Nephron progenitor cell (in vitro differentiated cells): ENCODE measurements at places on chromosomes 6 and 20.

DNA sequence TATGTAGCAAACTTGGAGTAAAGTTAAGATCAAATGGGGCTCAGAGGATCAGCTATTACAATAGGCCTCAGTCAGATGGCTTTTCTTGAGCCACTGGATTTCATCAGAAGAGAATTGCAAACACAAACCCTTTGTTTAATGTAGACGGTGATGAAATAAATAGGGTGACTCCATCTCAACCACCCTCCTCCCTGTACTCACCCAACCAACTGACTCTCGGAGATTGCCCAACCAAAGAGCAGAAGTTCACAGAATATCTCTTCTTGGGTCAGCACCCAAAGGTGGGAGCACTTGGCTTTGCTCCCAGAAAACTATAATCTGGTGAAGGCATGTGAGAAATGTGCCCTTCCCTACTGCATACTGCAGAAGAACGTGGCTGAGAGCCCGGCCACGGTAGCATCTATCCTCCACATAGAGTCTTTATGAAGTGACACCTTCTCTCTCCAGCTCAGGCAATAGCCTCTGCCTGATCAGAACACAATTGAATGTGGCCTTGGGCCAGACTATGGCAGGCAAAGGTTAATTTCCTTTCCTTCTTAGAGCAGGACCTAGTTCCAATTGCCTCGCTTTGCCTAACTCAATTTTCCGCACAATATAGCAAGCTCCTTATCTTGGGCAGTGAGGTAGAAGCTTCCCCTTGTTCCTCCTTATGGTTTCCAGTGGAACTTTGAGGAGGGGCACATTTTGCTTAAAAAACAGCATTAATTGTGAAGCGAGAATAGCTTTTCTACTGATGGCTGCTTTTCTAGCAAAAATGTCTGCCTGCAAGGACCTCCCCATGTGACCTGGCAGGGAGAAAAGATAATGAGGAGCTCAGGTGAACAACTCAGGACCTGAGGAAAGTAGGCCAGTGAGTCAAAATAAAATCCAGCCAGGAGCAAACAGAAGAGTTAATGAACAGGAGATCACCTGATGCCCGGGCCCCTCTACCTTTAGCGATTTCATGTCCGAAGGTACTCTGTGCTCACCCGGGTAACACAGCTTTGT, 79.4 kb downstream of the GFOD1 start:
- H3K4me3 ChIP-seq = no peak overlapping the region
- H3K27me3 ChIP-seq = peaks cover 3% of the 10 kb centered on the region
- H3K27ac ChIP-seq = no peak overlapping the region
- H3K36me3 ChIP-seq = no peaks in the 10 kb centered on the region
- DNase-seq = no peak

DNA sequence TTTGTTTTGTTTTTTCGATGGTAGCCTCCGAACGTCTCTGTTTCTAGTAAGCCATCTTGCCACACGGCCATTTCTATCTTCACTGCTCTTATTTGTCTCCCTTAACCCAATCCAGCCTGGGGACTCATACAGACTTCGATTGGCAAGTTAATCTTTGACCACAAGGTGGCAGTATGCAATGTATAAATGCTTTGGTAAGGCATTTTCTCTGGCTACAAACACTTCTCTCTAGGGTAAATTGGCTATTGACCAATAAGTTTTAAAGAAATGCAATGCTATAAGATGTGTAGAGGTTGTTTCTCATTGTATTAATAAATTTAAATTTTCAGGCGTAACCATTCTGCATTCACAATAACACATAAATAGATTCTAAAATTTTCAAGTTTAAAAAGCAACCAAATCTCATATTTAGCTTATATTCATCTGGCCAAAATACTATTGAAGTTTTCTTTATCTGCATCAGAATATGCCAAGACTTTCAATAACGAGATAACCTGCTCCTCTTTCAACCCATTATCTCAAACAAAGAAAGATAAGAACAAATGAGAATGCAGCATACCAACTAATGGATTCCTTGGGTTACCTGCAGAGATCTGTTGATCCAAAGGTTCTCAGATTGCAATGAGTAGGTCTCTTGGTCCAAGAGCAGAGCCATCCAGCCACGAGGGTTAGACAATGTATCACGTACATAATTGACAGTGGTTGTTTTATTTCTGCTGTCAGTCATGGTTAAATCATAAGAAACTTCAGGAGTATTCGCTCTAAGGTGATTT, 231.9 kb downstream of the PKHD1 start:
- H3K36me3 ChIP-seq = peaks cover 5% of the 10 kb centered on the region
- H3K27ac ChIP-seq = no peak overlapping the region
- H3K4me3 ChIP-seq = no peak overlapping the region
- peaks cover 6% of the 10 kb centered on the region for H3K4me1 ChIP-seq
- H3K27me3 ChIP-seq = no peaks in the 10 kb centered on the region

DNA sequence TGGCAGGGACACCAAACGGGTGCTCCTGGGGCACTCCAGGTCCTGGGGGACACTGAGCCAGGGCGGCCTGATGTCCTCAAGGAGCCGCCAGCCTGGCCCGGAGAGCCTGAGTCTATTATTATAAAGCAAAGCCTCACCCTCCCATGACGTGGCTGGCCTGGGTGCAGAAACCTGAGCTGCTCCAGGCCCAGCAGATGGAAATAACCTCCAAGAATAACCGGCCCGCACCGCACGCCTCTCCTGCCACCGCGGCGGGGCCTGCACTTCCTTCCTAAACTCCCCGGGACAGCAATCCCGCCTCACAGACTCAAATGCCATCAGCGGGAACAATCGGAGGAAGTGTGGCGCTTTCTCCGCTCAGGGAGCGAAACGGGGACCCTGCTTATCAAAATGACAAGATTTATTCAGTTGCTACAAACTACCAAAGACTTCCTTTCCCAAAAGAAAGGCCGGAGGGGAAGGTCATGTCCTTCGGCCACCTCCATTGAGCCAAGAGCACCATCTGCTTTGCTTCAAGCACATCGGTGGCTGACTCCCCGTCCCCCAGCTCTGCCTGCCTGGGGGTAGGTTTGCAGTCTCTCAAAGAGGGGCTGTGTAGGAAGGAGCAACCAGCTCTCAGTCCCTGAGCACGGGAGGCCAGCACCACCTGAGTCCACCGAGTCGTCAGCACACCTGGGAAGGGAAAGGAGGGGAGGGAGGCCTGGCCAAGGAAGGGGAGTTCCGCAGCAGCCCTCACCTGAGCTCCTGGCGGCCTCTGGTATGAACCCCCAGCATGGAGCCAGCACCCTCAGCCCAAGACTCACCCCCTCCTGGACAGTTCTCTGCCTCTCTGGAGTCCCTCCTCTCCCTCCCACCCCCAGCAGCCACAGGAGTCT, 78.6 kb upstream of the QKI start:
- no peak overlapping the region for H3K4me3 ChIP-seq
- H3K27me3 ChIP-seq = peaks cover 9% of the 10 kb centered on the region
- peaks cover 62% of the 10 kb centered on the region for H3K4me1 ChIP-seq
- H3K36me3 ChIP-seq = no peaks in the 10 kb centered on the region
- DNase-seq = peak; percentile 36

DNA sequence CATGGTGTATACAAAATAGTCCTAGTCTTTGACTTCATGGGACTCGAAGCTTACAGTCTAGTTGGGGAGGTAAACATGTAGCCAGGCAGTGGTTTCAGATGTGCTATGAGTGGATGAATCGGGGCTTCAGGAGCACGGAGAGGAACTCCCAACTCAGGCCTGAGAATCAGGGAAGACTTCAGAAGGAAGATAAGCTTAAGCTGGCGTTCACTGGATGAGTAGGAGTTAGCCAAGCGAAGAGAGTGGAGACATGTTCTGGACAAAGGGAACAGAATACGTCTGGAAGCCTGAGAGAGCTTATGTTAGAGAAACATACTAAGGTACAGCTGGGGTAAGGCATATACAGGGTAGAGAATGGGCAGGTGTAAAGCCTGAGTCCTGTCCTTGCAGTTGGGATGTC, 8.8 kb downstream of the CARMIL1 start:
- no peak for DNase-seq
- H3K27ac ChIP-seq = no peak overlapping the region
- H3K4me3 ChIP-seq = no peak overlapping the region
- peaks cover 7% of the 10 kb centered on the region for H3K27me3 ChIP-seq
- H3K36me3 ChIP-seq = no peaks in the 10 kb centered on the region

DNA sequence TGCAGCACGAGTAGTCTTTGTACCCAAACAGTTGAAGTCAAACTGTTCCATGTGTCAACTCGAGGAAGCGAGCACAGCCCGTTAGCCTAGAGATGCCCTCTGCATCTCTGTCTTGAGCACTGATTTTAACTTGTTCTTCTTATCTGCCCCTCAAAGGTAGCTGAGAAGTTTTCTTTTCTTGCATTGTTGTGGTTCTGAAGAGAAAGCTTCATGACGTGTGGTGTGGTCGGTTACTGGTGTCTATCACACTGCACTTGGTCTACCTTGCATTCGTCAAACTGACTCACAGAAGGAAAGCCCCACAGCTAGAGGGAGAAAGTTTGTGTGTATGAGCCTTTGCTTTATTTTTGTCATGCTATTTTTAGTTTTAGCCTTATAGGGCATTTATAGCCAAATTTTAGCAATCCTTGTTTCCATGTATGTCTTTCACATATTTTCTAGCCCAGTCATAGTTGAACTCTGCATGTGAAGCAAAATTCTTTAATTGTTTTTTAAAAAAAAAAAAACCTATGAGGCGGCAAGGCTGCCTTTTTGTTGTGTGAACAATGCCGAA, 115.1 kb downstream of the JAG1 start:
- peaks cover 26% of the 10 kb centered on the region for H3K36me3 ChIP-seq
- no peak for DNase-seq
- H3K4me3 ChIP-seq = no peak overlapping the region
- H3K4me1 ChIP-seq = peaks cover 37% of the 10 kb centered on the region
- no peaks in the 10 kb centered on the region for H3K27me3 ChIP-seq
- peak overlapping the region; percentile 11 for H3K27ac ChIP-seq

DNA sequence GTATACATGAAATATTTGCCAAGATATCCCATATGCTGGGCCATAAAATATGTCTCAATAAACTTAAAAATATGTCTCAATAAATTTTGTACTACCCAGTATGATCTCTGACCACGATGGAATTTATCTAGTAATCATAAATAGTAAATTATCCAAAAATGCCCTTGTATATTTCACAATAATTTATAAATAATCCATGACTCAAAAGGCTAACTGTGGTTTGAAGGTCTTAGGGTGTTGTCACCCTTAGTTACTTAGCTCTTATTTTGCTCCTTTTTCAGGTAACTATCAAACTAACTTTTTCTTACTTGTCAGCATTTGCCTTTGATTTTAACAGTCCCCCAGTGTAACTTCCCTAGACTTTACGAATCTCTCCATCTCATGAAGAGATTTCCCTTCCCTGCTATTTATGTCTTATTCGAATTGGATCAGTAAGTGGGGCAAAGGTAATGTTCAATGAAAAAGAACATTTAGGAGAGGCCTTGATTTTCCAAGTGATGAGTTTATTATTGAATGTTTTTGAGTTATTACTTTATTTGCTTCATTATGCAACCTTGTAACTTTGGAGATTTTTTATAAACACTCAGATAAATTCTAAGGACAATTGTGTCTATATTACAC, 109.0 kb upstream of the THBS2 start:
- DNase-seq = no peak
- H3K36me3 ChIP-seq = no peaks in the 10 kb centered on the region
- no peak overlapping the region for H3K27ac ChIP-seq
- no peaks in the 10 kb centered on the region for H3K4me1 ChIP-seq
- H3K27me3 ChIP-seq = peaks cover 9% of the 10 kb centered on the region
- H3K4me3 ChIP-seq = no peak overlapping the region

GRCh38 chr20:35600993-35601973, 14.3 kb upstream of the SPAG4 start:
- peaks cover 89% of the 10 kb centered on the region for H3K27me3 ChIP-seq
- no peak overlapping the region for H3K27ac ChIP-seq
- H3K36me3 ChIP-seq = peaks cover 8% of the 10 kb centered on the region
- peak; percentile 80 for DNase-seq
- peaks cover 14% of the 10 kb centered on the region for H3K4me1 ChIP-seq

DNA sequence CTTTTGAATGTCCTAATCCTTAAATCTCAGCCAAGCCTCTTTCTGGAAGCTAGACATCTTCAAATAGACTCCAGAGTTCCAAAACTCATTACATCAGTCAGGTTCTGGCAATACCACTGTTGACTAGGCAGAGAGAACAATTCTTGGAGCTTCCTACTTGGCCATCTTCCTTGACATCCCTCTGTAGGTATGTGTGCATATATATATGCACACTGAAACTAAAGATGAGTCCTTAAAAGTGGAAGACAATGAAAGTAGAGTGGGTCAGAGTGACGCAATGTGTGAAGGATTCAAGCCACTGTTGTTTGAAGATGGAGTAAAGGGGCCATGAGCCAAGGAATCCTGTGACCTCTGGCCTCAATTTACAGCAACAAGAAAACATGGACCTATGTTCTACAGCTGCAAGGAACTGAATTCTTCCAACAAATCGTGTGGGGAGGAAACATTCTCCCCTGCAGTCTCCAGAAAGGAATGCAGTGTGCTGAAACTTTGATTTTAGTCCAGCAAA, 18.7 kb upstream of the DUSP22 start:
- no peaks in the 10 kb centered on the region for H3K4me1 ChIP-seq
- no peak overlapping the region for H3K4me3 ChIP-seq
- H3K27ac ChIP-seq = no peak overlapping the region
- peaks cover 8% of the 10 kb centered on the region for H3K27me3 ChIP-seq

GRCh38 chr6:5471637-5472398, 210.5 kb downstream of the FARS2 start:
- no peaks in the 10 kb centered on the region for H3K27me3 ChIP-seq
- H3K4me3 ChIP-seq = no peak overlapping the region
- DNase-seq = peak; percentile 30
- no peak overlapping the region for H3K27ac ChIP-seq

GRCh38 chr6:27478141-27478705, 5.3 kb upstream of the ZNF184 start:
- no peak overlapping the region for H3K27ac ChIP-seq
- no peak for DNase-seq
- peaks cover 31% of the 10 kb centered on the region for H3K27me3 ChIP-seq
- H3K4me3 ChIP-seq = no peak overlapping the region
- no peaks in the 10 kb centered on the region for H3K36me3 ChIP-seq

DNA sequence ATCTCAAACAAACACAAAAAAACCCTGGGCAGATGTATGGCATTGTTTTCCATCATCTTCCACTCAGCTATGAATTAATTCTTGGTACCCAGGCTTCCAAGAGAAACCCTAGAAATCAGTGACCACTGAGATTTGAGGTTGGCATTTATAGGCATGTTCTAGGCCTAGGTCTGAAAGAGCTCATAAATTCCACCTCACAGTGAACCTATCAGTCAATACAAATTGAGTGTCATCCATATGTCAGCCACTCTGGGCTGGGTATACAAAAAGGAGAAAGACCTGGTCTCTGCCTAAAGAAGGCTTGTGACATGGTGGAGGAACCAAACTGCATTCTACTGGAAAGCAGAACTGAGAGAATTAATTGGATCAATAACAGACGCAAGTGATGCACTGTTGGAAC, 30.2 kb downstream of the C20orf173 start:
- no peaks in the 10 kb centered on the region for H3K4me1 ChIP-seq
- H3K27ac ChIP-seq = peak overlapping the region; percentile 33
- no peaks in the 10 kb centered on the region for H3K27me3 ChIP-seq
- peaks cover 79% of the 10 kb centered on the region for H3K36me3 ChIP-seq

- H3K27me3 ChIP-seq = peaks cover 10% of the 10 kb centered on the region
- H3K36me3 ChIP-seq = no peaks in the 10 kb centered on the region
- H3K27ac ChIP-seq = no peak overlapping the region
- no peak overlapping the region for H3K4me3 ChIP-seq
Measured at GRCh38 chr20:40648210-40649072, 40.6 kb downstream of the MAFB start.

GRCh38 chr6:6729971-6730370, 141.5 kb downstream of the LY86 start:
- no peak overlapping the region for H3K27ac ChIP-seq
- no peaks in the 10 kb centered on the region for H3K36me3 ChIP-seq
- DNase-seq = no peak
- H3K4me3 ChIP-seq = no peak overlapping the region

- H3K36me3 ChIP-seq = no peaks in the 10 kb centered on the region
- H3K27ac ChIP-seq = no peak overlapping the region
- no peak overlapping the region for H3K4me3 ChIP-seq
- H3K4me1 ChIP-seq = peaks cover 34% of the 10 kb centered on the region
- DNase-seq = no peak
Measured at GRCh38 chr6:129662406-129662766, 47.6 kb downstream of the ARHGAP18 start.
